ENCODE measurements at places on chromosomes 12 and 14.

GRCh38 chr14:35229792-35230089, 62.4 kb upstream of the PSMA6 start:
- no peak for DNase-seq

- no peak for DNase-seq
Observed at GRCh38 chr14:72540836-72541235, 353.1 kb downstream of the DPF3 start.

DNA sequence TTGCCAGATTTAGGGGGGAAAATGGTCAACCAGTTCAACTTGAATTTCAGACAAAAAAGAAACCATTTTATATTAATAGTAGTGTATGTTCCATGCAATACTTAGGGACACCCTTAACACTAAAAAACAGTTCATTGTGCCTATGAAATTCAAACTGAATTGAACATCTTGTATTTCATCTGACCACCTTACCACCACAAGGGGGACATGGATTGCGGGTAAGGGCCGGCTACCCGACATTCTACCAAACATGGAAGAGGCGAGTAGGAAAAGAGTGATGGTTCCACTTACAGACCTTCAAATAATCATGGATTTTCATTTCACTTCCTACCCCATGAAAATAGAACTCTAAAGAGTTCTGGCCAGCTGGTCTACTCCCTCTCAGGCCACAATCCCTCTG, 10.3 kb upstream of the STK38L start:
- DNase-seq = no peak

GRCh38 chr14:55851301-55851700, 266.9 kb upstream of the PELI2 start:
- DNase-seq = no peak

DNA sequence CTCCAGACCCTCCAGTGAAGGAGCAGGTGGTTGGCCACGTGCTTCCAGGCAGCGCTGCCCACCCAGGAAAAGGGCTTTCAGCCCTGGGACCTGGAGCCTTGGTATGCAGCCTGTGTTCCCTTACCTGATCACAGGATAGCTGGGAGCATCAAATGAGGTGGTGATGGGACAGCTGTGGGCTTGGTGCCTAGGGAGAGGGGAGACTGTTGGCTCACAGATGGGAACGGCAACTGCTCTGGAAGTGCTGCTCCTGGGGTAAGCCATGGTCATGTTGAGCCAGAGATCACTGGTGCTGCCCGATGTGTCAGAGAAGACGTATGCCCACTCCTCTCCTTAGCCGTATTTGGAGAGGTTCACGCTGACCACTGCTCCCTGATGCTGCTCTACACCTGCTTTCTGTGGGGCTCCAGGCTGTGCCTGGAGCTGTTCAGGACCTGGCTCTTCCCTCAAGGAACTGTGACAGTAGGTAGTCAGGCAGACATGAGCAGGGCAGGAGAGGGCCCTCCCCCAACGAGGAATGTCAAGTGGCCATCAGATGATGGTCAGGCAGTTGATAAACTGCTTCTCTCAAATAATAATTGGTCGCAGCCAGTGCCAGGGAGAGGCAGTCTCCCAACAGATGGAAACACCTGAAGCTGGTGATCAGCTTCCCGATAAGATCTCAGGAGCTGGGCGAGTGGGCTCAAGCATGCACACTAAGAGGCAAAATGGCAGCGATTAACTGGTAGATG, 2.8 kb upstream of the CYP46A1 start:
- no peak for DNase-seq

- DNase-seq = no peak
Observed at GRCh38 chr12:19886065-19886464, 446.8 kb downstream of the AEBP2 start.

- no peak for DNase-seq
Observed at GRCh38 chr12:118582863-118583262, 206.5 kb downstream of the SUDS3 start.

DNA sequence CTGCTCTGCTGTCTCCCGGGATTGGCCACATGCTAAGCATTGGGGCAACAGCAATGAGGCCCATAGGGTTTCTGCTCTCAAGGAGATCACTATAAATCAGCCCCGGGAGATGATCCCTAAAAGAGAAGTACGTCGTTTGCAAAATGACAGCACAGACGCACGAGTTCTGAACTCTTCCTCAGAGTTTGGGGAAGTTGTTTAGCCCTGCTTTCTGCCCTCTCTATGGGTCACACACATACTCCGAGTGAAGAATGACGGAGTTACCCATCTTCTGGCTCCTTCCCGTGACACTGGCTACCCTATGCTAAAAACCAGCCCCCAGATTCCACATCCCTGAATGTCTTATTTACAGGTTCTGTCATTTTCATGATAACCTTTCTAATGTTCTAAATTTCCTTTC, 258.0 kb upstream of the PLEKHG7 start:
- DNase-seq = peak; percentile 88

GRCh38 chr12:64568298-64568697, 42.0 kb upstream of the RASSF3 start:
- DNase-seq = peak; percentile 24
